ENCODE measurements at places on chromosomes 13 and 19.

DNA sequence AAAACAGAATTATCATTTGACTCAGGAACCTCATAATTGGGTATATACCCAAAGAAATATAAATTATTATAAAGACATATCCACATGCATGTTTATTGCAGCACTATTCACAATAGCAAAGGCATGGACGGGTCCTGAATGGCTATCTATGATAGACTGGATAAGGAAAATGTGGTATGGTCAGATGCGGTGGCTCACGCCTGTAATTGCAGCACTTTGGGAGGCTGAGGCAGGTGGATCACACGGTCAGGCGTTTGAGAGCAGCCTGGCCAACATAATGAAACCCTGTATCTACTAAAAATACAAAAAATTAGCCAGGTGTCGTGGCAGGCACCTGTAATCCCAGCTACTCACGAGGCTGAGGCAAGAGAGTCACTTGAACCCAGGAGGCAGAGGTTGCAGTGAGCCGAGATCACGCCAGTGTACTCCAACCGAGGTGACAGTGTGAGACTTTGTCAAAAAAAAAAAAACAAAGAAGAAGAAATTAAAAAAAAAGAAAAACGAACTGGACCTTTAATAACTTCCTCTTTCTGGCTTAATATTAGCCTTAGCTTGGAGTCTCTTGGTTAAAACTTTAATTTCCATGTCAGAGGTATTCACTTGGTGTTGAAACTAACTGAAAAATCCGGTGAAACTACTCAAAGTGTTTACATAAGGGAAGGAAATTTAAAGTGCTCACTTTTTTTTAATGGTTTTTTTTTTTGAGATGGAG lies 104.4 kb downstream of the ZNF486 start:
- no peak for DNase-seq

DNA sequence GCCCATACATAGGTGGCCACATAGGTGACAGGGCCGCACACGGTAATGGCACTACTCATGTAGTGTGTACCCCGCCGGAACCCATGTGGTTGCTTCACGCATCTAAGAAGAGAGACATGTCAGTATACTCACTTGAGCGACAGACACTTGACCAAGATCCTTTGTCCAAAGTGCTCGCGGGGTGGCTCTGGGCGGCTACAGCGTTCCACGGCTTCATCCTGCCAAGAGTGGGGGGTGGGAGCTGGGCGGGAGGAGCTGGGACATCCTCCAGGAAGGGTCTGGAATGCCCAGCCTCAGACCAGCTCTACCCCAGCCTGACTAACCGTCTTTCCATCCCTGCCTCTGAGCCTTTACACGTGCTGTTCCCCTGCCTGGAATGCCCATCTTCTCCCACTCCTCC lies 8.5 kb downstream of the ANGPTL8 start:
- DNase-seq, result no peak

DNA sequence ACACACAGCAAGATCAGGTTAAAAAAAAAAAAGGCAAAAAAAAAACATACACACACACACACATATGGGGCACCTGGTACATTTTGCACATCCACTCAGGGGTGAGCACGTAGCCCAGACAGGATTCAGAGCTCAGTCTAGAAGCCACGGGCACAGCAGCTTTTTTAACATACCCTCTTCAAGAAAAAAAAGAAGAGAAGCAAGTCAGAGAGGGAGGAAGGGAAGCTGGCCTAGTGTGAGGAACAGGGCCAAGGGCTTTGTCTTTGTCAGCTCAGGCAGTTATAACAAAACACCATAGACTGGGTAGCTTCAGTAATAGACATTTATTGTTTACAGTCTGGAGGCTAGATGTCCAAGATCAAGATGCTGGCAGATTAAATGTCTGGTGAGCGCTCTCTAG lies 2.3 kb upstream of the TPM4 start:
- no peak for DNase-seq

GRCh38 chr13:30429721-30430694 lies 7.7 kb downstream of the UBE2L5 start:
- DNase-seq, result peak; percentile 66

- DNase-seq, result no peak
These were observed 17.2 kb upstream of the USPL1 start for GRCh38 chr13:30600496-30600895.

DNA sequence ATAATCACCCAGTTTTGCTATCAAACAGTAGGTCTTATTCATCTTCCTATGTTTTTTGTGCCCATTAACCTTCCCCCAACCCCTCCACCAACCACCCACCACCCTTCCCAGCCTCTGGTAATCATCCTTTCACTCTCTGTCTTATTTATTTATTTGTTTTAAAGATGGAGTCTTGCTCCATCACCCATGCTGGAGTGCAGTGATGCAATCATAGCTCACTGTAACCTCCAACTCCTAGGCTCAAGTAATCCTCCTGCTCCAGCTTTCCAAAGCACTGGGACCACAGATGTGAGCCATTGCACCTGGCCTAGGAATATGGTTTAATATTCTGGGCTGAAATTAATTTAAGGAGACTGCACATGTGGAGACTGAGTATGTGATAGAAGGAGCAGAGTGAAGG lies 527.0 kb downstream of the GPC6 start:
- no peak for DNase-seq

GRCh38 chr13:110531671-110532083 lies 29.8 kb downstream of the RAB20 start:
- no peak for DNase-seq

GRCh38 chr19:29757551-29757950 lies 42.5 kb upstream of the C19orf12 start:
- DNase-seq, result no peak

DNA sequence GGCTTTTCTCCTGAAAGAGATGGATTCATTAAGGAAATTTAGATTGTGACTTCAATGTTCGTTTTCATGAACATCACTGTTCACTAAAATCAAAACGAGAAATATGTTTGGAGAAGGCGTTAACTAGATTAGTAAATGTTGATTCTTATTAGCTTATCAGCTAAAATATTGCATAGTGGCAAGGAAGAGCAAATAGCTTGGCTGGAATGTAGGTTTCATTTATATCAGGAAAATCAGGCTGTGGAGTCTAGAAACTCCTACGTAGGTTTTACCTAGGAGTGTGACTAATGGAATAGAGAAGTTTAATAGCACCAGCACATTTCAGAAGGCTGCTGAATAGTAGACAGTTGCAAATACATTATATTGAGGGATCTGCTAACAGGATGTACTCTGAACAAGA lies 344.9 kb downstream of the LIG4 start:
- DNase-seq, result no peak

GRCh38 chr13:89113744-89114143 lies 1442.6 kb downstream of the SLITRK5 start:
- no peak for DNase-seq

- no peak for DNase-seq
These were observed 18.1 kb downstream of the PGLS start for GRCh38 chr19:17529239-17530158.

DNA sequence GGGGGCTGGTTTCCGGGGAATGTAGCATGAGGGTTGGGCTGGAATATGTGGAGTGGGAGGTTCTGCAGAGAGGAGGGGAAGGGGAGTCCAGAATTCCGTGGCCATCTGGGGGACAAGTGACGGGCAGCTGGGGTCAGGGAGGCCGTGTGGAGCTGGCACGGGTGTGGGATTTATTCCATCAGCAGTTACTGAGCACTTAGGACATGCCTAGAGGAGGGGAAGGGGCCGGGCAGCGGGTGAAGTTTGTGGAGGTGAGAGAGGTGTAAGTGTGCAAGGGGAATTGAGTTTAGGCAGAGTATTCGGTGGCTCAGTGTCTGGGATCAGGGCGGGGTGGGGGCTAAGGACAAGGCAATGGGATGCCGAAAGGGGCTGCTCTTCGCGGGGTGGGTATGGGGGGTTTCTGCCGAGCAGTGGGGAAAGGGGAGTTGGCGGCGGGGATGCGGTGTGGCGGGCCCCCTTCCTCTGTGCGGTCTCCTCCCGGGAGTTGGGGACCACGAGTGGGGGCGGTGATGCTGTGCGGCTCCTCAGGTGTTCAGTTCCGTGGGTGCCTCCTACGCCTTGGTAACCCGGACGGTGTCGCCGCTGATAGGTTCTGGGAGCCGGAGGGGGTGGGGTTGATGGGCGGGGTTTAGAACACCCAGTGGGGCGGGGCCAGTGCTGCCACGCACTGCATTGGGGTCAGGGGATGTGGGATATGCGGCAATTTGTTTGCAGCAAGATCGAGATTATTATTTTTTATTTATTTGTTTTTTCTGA lies 5.4 kb downstream of the CCDC61 start:
- peak; percentile 59 for DNase-seq

DNA sequence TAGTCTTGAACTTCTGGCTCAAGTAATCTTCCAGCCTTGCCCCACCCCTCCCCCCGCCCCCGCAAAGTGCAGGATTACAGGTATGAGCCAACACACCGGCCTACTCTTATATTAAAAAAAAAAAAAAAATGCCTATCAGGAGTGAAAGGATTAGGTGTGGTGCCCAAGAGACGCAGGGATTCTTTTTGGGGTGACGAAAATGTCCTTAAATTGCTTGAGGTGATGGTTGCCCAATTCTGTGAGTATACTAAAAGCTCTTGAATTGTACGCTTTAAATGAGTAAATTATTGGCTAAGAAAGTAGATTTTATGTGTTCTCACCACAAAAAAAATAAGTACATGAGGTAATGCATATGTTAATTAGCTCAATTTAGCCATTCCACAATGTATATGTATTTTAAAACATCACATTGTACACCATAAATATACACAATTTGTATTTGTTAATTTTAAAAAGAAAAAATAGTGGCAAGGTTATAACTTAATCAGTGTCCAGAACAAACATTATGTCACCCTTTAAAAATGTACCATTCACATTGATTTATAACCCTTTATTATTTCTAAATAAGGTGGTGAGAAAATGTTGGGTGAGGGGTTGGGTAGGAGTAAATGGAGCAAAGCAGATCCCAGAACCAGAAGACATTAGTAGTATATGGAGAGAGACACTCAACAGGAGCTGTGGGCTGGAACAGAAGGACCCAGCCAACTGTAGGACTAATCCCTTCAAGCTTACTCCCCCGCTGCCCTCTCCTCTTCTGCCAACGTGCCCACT lies 3.9 kb downstream of the IGSF23 start:
- no peak for DNase-seq

GRCh38 chr13:98480915-98481877 lies 95.7 kb downstream of the STK24 start:
- peak; percentile 51 for DNase-seq

GRCh38 chr19:13382633-13382938 lies 123.7 kb downstream of the CACNA1A start:
- no peak for DNase-seq

GRCh38 chr19:31152906-31153305 lies 196.3 kb downstream of the TSHZ3 start:
- DNase-seq, result no peak

- DNase-seq, result no peak
These were observed 836.2 kb downstream of the DACH1 start for GRCh38 chr13:71030784-71031183.

DNA sequence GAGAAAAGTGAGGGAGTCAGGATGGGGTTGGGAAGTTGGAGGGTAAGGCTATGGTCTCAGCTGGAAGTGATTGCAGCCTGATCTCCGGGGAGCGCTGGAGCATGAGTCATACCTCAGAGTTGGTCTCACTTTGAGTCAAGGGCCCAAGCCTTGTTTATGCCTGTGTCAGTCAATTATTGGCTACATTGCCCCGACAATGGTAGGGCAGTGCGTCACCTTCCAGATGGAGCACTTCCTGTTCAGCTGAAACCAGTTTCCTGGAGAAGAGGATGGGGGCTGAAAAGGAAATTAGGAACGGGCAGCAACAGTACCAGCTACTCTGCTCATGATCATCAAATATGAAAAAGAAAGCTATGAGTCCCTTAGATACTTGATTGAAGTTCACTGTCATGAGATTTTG lies 60.4 kb downstream of the ADGRE1 start:
- peak; percentile 57 for DNase-seq

- no peak for DNase-seq
These were observed 9.0 kb upstream of the ATP11A start for GRCh38 chr13:112680741-112681360.

GRCh38 chr19:54883228-54883627 lies 9.2 kb downstream of the FCAR start:
- DNase-seq, result no peak

DNA sequence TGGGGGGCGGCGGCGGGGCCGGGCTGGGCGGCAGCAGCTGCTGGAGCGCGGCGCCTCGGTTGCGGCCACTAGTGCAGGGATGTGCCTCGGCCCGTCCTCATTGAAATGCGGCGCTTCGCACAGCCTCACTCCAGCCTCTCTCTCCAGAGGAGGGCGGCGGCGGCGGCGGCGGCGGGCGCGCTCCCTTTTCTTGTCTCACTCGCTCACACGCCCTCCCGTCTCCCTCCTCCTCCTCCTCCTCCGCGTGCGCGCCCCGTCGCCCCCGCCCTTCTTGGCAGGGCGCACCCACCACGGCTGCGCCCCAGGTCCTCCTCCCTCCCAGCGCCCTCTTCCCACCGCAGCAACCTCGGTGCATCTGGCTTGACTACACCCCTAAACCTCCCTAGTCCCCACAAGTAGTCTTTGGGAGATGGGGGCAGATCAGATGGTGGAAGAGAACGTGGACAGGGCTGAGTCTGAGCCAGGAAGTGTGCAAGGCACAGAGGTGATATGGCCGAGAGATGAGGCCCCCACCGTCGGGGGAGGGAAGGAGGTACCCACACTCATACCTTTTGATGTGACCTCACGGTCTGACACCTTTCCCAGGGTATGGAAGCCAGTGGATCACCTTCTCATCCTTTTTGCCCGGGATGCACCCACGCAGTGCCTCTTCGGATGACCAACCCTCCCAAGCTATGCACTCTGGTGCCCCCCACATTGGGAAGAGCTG lies at the start of gene DCLK1:
Gene DCLK1, minus strand, starts transcription at position 161 of the 709 bp plus-strand sequence.
- DNase-seq, result no peak

DNA sequence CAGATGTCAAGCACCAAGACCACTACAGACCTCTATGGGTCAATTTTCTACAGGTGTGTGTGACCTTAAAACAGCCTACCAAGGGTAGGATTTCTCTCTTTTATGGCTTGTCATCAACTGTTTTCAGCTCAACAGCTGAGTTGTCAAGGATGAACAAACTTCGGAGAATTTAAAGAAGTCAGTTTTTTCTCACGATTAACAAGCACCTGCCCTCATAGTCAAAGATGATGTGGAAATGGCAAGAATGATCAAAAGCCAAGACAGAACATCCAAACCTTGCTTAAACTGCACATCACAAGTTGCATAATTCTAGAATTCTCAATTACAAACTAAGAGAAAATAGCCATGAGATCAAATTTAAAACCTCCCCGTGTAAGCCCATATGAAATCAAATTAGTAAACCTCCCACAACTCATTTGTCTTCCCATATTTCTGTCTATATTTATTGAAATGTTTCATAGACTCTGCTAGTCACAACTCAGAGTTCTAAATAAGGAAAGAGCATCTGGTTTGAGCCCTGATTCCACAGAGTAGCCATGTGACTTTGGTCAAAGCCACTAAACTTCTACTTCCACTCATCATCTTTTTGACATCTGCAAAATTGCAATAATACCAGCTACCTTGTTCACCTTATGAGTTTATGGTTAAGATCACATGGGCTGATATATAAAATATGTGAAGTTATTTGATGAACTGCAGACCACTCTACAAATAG lies 521.5 kb upstream of the HTR2A start:
- no peak for DNase-seq

- DNase-seq, result no peak
These were observed 13.3 kb downstream of the TTYH1 start for GRCh38 chr19:54428323-54429175.
